Stimulated activated CD8-positive, alpha-beta memory T cell treated with anti-CD3 and anti-CD28 coated beads, Interleukin-15, amount 100 ng/mL, for 48 hours (primary cell): ENCODE measurements at places on chromosomes 7 and 10.

DNA sequence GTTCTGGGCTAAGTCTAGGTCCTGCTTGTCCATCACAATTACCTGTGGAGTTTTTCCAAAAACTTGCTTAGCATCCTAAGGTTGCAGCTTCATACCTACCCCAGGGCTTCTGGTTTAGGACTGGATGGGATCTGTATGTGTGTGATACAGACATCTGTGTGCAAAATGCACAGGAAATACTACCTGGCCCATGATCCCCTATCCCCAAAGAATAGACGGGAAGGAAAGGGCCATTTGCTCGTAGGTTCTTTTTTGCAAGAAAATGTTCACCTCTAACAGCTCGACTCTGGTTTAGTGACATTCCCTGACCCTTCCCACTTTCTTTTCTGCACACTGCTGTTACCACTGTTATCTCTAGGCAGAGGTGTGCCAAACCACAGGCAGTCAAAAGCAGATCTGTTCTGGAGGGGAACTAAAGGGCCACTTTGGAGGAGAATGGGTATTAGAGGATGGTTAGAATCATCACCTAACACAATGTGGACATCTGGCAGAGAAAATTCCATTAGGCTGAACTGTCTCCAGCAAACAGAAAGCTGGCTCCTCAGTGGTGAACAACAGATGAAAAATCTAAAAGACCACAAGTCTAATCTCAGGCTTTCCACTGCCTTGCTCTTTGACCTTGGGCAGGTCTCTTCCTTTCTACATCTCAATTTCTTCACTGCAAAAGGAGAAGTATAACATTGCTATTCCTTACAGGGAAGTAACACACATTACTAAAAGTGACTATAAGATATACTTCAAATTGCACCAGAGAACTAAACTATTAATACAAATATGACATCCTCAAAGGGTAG is 107.4 kb downstream of the UBE2H start:
- no peak for DNase-seq

DNA sequence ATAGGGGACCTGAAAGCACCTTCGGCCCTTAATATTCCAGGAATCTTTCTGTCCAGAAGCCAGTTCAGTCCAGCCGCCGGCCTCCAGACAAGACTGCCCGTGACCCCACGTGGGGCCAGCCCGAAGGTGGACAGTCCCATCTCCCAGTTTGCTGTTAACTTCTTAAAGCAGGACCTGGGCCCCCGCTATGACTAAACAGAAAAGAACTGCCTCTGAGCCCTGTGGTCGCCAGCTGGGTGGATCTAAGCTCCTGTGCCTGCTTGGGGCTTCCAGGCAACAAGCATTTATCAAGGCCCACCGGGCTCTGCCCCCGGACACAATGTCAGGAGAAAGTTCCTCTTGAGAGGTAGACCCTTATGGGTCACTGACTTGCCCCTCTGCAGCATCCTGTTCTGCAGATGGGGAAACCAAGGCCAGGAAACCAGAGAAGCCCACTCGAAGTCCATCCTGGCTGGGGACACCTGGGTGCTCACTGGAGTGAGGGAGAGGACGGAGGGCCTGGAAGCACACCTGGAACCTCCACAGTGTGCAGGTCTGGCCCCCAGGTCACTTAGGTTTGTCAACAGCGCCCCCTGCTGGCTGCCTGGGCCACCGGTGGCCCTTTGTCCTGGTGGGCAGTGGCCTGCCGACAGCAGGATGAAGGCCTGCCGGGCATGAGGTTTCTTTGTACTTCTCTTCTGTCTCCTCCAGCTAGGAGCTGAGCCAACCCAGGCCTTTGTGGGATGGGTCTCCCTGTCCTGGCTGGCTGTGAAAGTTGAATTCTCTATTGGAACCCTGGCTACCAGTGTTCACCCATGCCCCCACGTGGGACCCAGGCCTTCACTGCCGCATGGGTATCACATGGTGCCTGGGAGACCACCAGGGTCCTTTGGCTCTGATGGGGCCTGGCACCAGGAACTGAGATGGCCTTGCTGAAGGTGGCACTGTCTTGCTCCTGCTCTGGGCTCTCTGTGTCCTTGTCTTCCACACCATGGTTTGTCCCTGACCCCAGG is 128.0 kb downstream of the ZMIZ1 start:
- peak; percentile 48 for DNase-seq

GRCh38 chr10:8133146-8133545 is 78.7 kb downstream of the GATA3 start:
- peak; percentile 52 for DNase-seq

DNA sequence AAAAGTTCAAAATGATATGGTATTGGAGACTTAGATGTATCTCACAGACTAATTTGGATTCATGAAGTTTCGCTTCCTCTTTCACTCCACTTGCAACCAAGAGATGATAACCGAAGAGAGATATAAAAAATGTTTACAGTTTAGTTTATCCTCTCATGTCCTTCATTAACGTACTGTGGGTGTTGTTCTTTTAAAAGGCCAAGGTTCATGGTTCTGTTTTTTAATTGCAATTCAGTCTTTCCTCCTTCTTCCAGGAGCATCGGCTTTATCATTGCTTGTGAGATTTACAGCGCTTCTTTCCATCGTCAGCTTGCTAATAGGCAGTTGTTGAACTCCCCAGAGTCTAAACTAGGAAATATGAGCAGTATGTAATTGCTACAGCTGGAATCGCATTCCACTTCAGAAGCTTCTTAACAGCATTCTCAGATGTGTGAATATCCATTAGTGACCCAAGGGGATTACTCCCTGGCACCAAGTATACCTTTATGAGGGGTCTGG is 75.9 kb upstream of the HGF start:
- DNase-seq = no peak

- no peak for DNase-seq
Measured at GRCh38 chr10:30330497-30331168, 18.4 kb downstream of the MTPAP start.
